RPMI7951 (cell line): ENCODE measurements at places on chromosomes 2 and 18. TPM values are rescaled to one million over a fixed set of nuclear protein-coding genes. Genes with fewer than 3 reads are reported as not detected.

PROKR1 gene
- total RNA-seq, result not detected in 2 replicates

UCN gene
- 0.48 and 2.1 TPM in 2 replicates for total RNA-seq

DNA sequence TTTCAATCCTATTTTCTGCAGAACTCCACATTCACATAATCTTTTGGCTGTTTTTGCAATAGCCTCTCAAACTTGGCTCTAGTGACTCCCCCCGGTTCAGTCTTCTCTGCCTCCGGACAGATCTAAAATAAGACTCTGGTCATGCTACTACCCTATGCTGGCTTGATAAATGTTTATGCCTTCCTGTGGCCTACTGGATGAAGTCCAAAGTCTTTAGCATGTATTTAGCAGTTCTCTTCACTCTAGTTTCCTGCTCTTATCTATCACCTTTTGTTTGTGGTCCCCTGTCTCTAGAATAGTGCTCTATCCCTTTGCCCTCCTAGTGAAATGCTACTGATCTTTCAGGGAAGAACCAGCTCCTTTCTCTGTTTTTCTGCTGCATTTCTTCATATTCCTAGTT is 14.4 kb downstream of the ADCYAP1 start:
- DNase-seq, result no peak

- DNase-seq, result peak; percentile 30
Measured at GRCh38 chr2:134416637-134417036, 162.8 kb downstream of the MGAT5 start.

GRCh38 chr2:234845602-234846590 is 105.9 kb upstream of the SH3BP4 start:
- DNase-seq, result no peak

DNA sequence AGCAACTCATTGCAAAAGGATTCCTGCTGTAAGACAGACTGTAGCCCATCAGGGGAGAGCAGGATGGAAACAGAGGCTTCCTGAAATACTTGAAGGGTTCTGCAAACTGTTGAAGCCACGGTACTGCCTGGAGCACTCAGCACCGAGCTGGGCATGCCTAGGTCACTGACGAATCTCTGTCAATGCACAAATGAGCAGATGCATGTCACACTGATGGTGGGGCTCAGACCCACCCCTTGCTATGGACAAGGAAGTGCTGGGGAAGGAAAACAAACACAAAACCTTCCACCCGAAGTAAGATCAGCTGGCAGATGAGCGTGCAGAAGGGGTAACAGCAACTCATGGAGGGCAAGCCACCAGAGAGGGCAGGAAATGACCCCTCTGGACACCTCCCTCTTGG is 136.7 kb downstream of the BCL2 start:
- no peak for DNase-seq

- no peak for DNase-seq
Measured at GRCh38 chr2:128302011-128302743, 16.5 kb downstream of the HS6ST1 start.

GRCh38 chr2:97741686-97742085 is 28.3 kb downstream of the ZAP70 start:
- DNase-seq, result no peak

DNA sequence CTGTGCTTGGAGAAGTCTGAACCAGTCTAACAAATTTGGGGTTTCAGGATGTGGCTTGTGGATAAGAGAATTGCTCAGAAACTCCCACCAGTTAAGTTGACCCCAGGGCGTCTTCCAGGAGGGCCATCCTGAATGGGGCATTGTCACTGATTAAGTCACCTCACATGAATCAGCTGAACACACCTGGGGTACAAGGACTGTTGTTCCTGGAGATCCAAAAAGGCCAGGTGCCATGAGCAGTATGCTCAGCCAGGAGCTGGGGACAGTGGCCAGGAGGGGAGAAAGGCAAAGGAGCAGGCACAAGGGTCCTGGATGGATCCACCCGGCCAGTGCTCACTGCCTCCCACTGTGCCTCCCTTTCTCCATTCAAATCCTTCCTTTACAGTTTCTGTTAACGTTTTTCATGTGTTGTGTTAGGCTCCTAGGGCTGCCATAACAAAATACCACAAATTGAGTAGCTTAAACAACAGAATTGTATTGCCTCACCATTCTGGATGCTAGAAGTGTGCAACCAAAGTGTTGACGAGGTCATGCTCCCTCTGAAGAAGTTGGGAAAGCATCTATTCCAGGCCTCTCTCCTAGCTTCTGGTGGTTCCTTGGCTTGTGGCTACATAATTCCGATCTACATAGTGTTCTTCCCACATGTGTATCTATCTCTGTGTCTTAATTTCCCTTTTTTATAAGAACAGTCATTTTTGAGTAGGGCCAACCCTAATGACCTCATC is 33.4 kb downstream of the TRABD2A start:
- no peak for DNase-seq

DNA sequence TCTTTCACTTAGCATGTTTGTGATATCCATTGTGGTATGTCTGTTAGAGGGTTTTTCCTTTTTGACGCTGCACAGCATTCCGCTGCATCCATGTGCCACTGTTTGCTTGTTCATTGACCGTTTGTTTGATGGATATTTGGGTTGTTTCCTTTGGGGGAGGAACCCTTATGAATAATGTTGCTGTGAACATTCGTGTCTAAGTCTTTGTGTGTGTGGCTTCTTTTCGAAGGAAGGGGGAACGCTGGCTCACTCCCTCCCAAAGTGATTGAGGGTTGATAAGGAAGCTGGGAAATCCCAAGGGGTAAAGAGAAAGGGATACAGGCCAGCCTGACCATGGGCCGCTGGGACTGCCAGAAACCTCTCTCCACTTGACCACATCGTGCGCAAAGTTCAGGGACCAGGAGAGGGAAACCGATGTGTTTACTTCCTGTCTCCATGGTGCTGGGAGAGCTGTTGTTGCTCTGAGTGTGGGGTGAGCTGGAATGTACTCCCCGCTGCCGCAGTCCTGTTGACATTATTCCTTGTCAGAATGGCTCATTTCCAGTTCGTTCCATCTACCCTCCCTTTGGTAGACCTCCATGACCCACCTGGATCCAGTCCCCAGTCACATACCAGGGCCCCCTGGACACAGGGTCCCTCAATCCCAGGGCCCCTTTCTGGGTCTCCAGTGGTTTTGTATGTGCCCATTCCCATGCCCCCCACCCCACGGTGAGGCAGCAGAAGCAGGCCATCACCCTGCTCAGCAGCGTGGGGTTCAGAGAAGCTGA is 39.6 kb downstream of the HS1BP3 start:
- DNase-seq, result peak; percentile 78

DNA sequence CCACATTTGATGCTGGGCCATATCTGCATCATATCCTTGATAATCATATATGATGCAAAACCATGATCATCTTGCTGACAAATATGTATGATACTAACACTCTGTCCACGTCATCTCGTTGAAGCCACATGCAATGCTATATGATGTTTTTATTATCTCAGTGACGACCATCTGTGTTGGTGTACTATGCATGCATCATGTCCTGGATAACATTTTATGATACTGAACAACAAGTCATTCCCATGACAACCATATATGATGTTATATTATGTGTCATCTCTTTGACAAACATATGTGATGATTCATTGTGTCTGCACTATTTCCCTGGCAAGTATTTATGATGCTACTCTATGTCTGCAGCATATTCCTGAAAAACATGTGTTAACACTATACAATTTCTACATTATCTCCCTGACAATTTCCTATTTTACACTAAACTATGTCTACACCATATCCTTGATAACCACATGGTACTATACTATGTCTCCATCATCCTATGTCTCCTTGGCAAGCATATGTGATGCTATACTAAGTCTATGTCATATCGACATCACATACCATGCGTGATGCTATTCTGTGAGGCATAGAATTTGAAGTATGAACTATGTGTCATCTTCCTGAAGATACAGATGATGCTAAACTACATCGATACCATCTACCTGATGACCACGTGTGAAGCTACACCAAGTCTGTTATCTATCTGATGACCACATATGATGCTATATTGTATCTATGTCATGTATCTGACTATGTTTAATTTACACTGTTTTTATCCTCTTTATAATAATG is 37.0 kb downstream of the DAW1 start:
- DNase-seq, result peak; percentile 3
